ENCODE measurements at places on chromosomes 5 and 9. TPM values are rescaled to one million over a fixed set of nuclear protein-coding genes. Genes with fewer than 3 reads are reported as not detected.

WDR31 gene
- 0.53 TPM for total RNA-seq

CMYA5 gene
- 0.13 TPM for total RNA-seq

NMRK1 gene
- 31.0 TPM for total RNA-seq

PTGER4 gene
- total RNA-seq, result 114 TPM

ST8SIA4 gene
- total RNA-seq, result 5.3 TPM

FOCAD gene
- 172 TPM for total RNA-seq

ABO gene
- 0.22 TPM for total RNA-seq
